ENCODE measurements at places on chromosomes 16 and 17.

GRCh38 chr16:359871-360697 lies 7.6 kb upstream of the AXIN1 start:
- no peak for DNase-seq

GRCh38 chr17:81509207-81509971 lies 3.2 kb downstream of the ACTG1 start:
- DNase-seq: peak; percentile 16

DNA sequence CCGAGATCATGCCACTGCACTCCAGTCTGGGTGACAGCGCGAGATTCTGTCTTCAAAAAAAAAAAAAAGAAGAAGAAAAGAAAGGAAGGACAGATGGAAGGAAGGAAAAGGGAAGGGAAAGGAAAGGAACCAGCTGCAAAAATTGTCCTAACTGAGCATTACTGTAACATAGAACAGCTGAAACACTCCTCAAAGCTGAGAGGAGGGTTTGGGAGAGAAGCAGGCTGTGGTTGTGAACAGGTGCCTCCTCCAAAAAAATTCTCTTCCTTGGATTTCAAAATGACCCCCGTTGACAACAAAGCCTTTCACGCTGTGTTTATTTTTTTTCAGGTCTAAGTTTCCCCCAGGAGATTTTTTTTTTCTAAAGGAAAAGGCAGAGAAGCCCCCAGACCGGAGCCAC lies 541.4 kb downstream of the WWOX start:
- DNase-seq: no peak

DNA sequence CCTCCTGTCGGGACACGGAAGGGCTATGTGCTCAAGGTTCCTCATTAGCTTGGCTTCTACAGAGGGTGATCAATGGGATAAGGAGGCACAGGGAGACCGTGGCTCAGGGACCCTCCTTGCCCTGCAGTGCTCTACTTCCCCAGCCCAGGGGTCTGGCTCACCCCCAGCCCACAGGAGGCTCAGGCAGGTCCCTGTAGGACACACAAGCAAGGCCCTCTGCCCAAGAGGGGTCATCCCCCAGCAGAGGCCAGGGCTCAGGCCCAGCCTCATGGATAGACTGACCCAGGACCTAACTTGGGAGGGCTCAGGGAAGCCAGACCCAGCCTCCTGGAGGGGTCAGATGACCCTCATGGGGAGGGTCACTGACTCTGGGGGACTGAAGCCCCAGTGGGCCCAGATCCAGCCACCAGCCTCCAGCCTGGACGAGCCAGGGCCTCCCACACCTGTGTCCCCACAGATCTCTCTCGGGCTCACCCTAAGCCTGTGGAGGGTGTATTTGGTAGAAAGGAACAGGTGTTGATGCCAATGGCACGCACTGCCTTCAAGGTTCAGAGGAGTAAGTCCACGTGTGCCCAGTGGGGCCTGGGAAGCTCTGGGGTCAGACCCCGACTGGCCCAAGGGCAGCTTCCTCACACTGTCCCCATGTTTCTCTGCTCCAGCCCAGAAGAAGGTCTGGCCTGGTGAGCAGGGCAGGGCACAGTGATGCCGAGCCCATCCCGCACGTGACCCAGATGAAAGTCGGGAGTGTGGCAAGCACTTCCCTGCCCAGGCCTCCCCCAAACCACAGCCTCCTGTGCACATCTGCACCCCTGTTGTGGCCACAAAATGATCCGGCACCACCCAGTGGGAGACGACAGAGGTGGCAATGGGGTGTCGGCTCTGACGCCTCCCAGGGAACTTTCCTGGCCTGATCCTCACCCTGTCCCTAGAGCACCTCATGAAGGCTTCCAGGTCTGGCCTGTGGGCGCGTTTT lies 10.9 kb upstream of the KRTAP17-1 start:
- DNase-seq: peak; percentile 16

DNA sequence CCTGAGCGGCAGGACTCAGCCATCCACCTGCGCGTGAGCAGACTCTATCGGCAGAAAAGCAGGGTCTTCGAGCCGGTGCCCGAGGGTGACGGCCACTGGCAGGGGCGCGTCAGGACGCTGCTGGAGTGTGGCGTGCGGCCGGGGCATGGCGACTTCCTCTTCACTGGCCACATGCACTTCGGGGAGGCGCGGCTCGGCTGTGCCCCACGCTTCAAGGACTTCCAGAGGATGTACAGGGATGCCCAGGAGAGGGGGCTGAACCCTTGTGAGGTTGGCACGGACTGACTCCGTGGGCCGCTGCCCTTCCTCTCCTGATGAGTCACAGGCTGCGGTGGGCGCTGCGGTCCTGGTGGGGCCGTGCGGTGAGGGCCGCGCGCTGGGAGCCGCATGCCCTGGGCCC lies 14.9 kb downstream of the METRNL start:
- no peak for DNase-seq

DNA sequence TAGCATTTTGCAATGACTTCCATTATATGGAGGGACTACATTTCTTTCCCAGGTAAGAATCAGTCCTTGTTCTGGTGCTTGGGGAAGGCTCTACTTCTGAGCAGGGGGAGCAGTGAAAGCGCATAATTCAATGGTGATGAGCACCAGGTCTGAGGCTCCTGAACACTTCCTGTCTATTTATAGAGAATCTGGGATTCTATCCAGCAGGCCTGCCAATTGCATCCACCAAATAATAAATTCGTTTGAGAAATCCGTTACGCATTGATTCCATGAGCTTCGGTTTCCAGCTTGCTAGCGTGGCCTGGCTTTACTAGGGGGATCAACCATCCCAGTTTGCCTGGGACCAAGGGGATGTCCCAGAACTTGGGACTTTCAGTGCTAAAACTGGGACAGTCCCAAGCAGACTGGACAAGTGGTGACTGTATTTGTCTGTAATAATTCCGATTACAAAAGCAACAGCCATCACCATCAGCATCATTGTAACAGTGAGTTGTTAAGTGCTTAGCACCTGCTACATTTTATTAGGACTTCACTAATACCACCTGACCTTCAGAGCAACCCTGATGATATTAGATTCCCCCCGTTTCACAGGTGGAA lies 349.9 kb downstream of the MAF start:
- DNase-seq: no peak

GRCh38 chr16:66713076-66713475 lies 16.5 kb upstream of the CMTM4 start:
- no peak for DNase-seq

DNA sequence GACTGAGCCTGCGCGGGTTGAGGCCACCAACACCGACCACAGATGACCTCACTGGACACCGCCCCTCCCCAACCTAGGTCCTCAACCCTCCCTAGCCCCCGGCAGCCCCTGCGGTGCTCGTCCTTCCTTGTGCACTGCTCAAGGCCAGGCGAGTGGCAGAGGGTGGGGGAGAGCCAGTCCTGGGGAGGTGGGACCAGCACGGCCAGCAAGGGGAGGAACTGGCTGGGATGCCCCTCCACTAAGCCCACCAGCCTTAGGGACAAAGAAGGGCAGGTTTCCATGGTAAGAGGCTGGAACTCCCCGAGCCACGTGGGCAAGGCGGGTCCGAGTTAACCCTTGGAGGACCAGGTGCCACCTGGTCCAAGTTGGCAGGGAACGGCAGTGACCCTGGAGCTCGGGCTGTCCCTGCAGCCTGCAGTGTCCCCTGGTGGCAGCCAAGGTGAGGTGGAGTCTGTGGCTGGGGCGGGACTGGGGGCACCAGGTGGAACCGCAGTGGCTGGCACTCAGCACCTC lies 9.2 kb downstream of the FSCN2 start:
- peak; percentile 64 for DNase-seq

DNA sequence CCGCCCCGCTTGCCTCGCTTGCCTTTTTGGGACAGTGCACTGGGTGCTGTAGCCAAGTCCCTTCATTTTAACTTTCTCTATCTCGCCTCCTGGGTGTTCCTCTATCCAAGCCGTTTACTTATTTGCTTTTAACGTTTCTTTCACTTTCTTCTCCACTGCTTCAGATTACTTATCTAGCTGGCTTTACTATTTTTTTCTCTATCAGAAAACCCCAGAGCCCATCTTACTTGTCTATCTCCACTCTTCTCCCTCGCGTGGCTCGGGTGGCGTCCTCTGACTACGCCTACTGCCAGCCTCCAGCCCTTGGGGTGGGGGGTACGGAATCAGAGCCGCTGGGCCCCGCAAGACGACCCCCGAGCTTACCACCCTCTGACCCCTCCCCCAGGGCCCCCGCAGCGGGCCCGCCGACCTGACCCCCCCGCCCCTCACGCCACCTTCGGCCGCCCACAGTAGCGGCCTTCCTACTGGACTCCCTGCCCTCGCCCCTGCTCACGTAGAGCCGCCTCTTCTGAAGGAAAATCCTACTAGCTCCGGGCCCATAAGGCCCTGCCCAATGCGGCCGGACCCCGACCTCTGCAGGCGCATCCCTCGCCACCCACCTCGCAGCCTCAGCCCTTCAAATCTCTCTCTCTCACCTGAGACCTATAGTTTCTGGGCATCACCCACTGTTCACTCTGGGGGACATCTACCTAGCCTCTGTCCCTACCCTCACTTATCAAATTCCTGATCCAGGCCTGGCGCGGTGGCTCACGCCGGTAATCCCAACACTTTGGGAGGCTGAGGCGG lies 1.0 kb upstream of the SLC12A4 start:
- DNase-seq: peak; percentile 29

DNA sequence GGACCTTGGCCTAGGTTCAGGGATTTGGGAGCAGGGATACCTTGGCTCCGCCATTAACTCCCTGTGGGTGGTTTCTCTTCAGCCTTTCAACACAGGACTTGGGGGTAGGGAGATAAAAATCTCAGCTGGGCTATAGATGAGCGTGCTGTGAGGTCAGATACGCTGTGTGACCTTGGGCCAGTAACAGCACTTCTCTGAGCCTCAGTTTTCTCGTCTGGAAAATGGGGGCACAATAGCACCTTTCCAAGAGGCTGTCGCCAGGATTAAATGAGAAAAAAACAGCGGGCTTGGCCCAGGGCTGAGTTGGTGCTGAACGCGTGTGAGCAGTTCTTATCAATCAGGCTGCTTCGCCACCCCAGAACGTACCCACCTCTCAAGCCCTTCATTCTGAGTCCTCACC lies 17.6 kb downstream of the CCDC92B start:
- no peak for DNase-seq

- no peak for DNase-seq
Measured at GRCh38 chr16:66662445-66663194, 33.9 kb downstream of the CMTM4 start.

DNA sequence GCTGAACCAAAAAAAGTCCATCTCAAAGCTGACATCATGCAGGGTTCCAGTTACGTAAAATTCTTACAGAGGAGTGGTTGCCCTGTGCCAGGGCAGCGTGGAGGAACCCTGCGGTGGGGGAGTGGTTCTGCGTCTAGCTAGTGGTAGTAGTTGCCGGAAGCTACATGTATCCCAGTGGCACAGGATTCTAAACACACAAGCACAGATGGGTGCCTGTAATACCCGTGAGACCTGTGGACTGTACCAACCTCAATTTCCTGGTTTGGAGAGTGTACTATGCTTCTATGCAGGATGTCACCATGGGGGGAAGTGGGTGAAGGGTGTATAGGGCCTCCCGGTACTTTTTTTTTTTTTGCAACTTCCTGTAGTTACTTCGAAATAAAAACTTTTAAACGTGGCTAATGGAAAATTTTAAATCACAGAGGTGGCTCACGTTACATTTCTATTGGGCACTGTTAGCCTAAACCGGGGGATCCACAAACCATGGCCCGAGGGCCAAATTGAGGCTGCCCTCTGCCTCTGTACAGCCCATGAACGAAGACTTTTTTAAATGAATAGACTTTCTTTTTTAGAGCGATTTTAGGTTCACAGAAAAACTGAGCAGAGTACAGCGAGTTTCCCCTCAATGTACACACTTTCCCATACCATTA lies 38.5 kb downstream of the TBC1D16 start:
- peak; percentile 92 for DNase-seq

DNA sequence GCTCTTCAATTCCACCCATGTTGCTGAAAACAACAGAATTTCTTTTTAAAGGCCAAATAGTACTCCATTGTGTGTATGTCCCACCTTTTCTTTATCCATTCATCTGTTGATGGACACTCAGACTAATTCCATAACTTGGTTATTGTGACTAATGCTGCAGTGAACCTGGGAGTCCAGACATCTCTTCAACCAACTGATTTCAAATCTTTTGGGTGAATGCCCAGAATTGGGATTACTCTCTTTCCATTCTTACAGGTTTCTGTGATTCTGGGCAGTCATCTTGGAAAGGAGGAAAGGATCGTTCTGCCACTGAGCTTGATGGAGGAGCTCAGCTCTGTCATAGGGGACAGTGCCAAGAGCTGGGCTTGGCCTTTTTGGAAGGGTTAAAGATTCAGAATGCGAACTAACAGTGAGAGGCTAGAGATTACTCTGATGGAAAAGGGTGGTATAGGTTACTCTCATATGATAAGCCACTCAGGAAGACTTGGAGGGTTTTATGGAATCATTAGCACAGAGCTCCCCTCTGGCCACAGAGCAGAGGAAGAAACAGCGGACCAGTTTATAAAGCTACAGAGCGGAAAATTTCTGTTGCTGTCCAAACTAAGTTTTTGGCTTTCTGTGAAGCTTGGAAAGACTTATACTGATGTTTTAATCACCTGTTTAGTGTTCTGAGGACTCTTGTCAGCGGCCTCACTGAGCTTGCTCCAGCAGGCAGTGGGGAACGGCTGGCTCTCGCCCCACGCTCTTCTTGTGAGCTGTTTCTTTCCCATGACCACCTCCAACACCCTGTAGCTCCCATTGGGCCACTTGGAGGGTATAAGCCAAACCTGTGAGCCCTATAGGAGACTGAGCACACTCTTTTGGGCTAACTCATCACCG lies 48.3 kb downstream of the HIC1 start:
- no peak for DNase-seq

DNA sequence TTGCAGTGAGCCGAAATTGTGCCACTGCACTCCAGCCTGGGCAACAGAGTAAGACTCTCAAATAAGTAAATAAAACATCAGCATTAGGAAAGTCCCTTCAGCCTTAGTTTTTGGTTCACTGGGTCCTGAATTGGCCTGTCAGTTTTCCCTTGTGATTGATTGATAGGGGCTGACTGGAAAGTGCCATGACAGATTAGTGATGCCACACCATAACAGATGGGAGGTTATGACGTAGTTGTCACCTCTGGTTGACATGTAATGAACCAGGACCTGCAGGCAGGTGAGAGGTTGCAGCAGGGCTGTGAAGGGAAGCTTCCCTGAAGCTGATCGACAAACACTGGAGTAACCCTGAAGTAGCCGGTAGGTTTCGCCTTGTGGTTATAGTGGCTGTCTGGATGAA lies 41.8 kb downstream of the CDH3 start:
- no peak for DNase-seq

DNA sequence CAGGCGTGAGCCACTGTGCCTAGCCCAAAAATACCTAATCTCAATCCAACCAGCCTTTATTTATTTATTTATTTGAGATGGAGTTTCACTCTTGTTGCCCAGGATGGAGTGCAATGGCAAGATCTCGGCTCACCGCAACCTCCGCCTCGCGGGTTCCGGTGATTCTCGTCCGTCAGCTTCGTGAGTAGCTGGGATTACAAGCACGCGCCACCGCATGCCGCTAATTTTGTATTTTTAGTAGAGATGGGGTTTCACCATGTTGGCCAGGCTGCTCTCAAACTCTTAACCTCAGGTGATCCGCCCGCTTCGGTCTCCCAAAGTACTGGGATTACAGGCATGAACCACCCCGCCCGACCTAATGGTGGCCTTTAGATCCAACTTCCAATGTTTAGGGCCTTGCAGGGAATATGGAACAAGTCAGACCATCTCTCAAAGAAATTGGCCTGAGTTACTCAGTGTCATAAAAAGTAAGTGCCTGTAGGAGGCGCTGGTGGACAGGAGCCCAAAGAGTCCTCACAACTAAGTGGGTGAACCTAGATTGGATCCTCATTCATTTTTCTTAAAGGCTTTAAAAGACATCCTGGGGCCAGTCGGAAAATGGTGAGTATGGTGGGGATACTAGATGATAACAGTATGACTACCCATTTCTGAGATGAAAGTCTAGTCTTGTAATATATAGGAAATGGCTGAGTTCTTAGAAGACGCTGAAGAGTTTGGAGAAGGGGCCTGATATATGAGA lies 4.6 kb downstream of the ZSCAN10 start:
- DNase-seq: peak; percentile 51

- DNase-seq: no peak
Measured at GRCh38 chr17:30224419-30224960, 11.0 kb downstream of the SLC6A4 start.

All from CD4-positive, alpha-beta T cell treated with Interleukin-1 beta for 1 hour (primary cell).